Activated naive CD4-positive, alpha-beta T cell treated with anti-CD3 and anti-CD28 coated beads, Interleukin-2, amount 50 U/mL, for 16 hours (primary cell): ENCODE measurements at places on chromosomes 5 and 9.

GRCh38 chr9:128809831-128810230 lies 8.5 kb upstream of the ENDOG start:
- no peak for DNase-seq

DNA sequence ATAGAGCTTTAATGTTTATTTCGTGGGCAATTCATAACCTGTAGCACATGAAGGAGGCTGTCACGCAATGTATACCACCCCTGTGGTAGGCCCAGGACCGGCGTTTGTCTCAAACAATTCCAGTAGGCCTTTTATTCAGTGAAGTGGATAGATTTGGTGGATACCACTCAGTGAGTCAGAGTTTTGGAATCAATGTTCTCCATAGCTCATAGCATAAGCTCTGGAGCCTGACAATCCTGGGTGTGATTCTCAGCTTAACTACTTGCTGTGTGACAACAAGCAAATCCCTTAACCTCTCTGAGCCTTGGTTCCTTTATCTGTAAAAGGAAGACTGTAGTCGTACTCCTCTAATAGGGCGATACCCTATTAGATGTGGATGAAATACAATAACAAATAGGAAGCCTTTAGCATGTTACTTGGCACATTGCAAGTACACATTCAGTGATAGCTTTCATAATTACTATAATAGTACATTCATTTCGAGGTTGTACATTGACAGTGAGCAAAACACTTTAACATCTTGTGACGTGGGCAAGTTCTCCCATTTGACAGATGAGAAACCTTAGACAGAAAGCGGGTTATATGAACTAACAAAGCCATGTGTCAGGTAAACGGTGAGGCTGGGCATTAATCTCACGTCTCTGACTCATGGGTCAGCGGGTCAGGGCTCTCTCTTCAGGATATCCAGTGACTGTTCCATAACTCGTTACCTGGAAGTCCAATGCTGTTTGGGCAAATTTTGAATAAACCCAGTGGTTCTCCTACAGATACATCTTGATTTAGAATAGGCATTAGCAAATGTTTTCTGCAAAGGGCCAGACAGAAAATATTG lies 130.8 kb downstream of the C9orf152 start:
- no peak for DNase-seq

DNA sequence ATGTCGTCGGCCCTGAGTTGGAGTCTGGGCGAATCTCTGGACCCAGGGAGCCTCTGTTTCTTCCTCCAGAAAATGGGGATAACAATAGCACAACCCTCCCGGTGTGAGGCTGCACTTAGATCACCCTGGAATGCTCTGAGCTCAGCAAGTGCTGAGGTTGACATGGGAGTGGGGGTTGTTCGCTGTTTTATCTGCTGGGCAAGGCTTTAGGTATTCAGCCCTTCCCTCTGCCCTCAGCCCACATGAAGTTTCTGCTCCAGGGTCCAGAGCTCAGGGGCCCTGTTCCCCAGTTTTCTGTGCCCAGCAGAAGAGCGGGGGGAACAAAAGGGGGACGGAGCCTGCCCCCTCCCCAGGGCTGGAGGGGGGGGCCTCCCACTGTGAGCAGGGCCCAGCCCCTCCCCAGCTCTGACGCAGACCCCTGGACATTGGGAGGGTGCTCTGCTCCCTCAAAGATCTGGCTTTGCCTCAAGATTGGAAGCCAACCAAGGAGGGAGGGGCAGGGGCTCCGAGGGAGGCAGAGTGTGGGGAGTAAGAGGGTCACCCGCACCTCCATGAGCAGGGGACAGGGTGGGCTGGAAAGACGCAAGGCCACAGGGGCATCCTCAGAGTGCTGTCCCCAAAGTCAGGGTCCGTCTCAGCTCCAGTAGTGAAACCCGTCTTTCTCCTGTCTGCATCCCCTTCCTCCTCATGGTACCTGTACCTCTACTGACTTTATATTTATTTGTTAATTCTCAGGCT lies 215.6 kb downstream of the C9orf50 start:
- DNase-seq = no peak

DNA sequence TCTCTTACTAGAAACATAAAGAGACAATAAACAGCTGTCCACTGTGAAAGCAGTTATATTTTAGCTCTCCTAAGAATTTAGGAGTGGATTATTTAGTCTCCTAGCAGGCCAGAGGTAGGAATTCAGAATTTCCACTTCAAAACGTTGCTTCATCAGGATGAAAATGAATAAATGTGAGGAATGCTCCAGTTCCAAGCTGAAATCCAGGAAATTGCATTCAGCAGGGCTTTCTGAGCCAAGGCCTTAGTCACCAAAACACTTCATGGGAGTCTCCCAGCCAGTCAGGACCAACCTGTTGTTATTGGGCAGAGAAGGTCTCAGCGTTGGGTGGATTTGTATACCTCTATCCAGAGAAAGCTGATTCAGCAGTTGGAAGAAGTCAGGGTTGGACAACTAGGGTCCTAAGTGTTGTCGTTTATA lies 1040.3 kb downstream of the TLE1 start:
- no peak for DNase-seq

- no peak for DNase-seq
Observed at GRCh38 chr5:177234841-177235240, 68.7 kb downstream of the RAB24 start.

GRCh38 chr9:97387504-97387886 lies 24.4 kb upstream of the TDRD7 start:
- DNase-seq = no peak

- no peak for DNase-seq
Observed at GRCh38 chr9:94822273-94822672, 95.8 kb downstream of the AOPEP start.

DNA sequence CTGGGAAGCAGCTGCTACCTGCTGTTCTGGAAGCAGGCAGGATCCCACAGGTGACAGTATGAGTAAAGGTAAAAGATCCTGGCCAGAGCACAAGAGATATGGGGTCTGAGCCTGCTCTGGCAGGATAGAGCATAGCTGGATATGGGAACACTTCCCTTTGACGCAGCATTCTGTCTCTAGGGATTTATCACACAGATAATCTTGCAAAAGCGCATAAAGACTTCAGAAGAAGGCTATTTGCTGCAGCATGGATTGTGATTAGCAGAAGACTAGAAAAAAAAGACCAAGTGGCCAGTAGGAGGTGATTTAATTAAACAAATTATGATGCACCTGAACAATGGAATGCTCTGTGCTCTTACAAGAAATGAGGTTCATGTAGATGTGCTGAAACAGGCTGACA lies 52.4 kb upstream of the PWWP2A start:
- no peak for DNase-seq

DNA sequence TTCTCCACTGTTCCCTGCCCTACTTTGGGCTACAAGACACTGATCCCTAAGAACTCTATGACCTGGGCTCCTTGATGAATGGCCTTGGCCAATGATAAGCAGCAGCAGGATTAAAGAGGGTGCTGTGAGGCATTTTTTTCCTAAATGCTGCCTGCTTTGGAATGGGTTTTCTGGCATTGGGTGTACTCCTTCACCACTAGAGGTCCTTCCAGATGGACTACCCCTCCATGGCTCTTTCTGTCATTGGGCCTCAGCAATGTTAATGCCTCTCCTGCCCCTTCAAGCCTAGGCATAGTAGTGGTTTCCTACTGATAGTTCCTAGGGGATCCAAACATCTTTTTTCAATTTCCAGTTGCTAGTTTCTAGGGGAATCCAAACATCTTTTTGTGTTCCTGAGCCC lies 319.3 kb upstream of the RPS23 start:
- DNase-seq = no peak

DNA sequence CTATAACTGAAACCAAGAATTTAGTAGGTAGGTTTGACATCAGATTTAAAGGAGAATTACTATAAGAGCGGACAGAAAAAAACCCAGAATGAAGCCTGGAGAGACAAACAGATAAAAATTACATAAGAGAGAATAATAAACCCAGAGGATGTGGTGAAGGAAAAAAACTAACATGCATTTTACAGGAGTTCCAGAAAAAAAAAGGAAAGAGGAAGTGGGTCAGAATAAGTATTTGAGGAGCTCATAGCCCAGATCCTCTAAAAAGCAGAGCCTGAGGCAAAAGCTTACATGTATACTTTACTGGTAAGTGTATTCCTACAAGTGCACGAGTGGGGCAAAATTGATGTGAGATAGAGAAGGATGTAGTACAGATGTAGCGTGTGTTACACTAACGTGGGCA lies 43.1 kb upstream of the NAA35 start:
- DNase-seq = no peak

DNA sequence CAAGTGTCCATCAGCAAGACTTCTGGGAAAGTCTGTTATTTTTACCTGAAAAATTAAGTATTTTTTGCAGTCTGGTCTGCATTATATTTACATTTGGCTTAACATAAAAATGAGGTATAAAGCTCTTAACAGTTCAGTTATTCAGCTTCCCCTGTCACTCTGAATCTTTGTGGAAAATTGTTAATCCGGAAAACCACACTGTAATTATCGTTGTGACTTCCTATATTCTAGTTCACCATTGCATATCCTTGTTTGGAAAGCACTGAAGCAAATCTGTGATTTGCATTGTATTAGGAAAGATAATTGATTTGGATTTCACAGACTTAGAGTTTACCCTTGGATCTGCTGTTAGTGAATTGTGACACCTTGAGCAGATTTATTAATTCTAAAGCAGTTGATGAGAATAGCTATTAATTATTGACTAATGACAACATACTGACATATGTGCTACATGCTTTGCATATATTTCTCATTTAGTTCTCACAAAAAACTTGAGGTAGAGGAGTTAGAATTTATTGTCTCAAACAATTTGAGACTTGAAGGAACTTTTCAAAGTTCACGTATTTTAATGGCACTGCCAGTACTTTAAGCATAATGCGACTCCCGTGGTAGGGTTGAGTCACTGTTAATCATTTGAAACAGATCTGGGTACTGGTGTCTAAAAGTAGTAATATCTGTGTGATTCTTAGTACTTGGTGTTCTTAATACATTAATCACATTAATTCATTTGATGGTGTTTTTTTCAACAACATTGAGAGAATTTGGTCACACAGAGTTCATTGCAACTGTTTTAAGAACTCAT lies 71.8 kb upstream of the LRRC70 start:
- no peak for DNase-seq

- no peak for DNase-seq
Observed at GRCh38 chr5:71699233-71699632, 19.8 kb upstream of the CARTPT start.

DNA sequence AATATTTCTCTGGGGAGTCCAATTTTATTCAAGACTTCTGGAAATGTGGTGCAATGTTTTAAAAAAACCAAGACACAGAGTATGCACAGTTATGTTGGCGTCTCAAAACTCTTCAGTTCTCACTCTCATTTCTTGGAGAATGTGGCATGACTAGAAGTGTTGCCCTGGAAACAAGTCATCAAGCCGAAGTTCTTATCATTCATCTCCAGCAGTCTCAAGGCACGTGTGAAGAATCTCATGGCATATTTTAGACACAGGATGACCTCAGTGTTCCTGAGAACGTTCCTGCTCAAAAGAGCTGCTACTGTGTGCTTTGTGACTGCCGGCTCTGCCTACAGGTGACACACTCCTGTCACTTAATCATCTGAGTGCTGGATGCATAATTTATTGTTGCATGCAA lies 147.4 kb upstream of the IRX4 start:
- no peak for DNase-seq
